ENCODE measurements at places on chromosomes 2 and 18.
A peak's percentile ranks its signal among the peaks of the same experiment; 100 is the strongest.

DNA sequence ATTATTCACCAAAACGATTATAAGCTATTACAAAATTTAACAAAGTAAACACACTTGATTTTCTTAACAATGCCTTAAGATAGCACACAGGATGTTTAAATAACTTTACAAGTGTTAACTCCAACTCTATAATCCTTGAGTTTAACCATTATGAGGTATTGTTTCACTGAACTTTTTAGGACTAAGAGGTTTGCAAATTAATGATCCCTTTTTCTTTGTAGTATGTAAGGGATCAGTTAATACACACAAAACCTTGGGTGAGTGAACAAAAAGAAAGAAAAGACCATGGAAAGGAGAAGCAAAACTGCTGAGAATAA, 21.5 kb upstream of the TFPI start:
- DNase-seq = no peak

GRCh38 chr2:44560941-44561340, 199.2 kb downstream of the CAMKMT start:
- no peak for DNase-seq

- DNase-seq = no peak
Measured at GRCh38 chr2:200302940-200303727, 3.4 kb upstream of the SPATS2L start.

DNA sequence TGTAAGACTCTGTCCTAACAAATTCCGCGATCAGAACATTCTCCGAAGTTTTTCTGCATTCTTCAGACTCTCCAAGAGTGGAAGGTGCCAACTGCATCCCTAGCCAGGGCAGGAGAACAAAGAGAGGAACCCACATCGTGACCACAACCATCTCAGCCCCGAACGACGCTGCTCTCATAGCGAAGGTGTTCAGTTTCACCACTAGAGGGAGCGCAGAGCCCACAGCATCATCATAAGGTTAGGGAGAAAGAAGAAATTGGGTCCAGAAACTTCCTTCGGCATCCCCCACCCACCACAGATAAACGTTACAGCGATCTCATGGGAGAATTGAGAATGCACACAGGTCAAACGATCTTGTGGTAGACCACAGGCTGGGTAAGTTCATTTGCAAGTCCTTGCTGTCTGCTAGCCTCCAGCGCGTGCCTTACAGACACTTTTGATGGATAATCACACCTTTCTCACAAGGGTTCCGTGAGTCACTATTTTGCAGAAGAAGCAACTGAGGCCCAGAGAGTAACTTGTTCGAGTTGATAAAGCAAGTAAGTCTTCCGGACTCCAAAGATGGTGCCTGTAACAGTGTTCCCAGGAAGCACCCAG, 53.7 kb upstream of the ARL4C start:
- DNase-seq = peak; percentile 70

GRCh38 chr18:671405-671804, 14.0 kb downstream of the TYMS start:
- DNase-seq = no peak

DNA sequence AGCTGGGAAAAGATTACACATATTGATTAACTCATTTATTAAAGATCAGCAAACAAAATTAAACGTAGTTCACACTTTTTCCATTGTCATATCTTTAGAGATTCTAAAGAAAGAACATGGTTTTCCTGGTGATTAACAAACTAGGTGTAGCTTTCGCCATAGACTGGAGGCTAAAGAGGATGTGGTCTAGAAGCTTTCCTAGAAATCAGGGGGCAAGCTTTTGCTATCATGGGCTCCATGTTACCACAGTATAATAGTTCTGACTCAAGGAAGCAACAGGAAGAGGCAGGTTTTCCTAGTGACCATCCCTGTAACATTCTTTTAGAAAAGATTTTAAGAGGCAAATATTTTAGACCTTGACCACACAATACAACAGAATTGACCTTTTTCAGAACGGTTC, 232.7 kb downstream of the METTL4 start:
- DNase-seq = no peak

DNA sequence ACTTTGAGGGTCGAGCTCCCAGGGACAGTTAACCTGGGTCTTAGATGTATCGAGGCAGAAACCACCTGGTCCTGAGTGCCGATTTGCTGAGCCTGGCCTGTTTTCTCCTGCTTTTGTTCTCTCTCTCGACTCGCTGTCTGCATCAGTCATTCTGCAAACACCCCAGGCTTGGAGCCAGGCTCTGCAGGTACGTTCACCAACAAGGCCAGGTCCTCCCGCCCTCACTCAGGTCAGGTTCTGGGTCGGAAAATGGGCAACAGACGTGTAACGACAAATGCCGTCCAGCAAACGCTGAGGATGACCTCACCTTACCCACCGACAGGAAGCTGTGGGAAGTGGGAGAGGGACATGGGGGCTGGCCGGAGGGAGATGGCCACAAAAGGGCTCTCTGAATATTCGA, 57.7 kb upstream of the PXDN start:
- DNase-seq = no peak

GRCh38 chr18:30487962-30488361, 554.6 kb downstream of the DSC3 start:
- DNase-seq = no peak

GRCh38 chr2:46717344-46718121, 198.1 kb downstream of the MCFD2 start:
- DNase-seq = no peak

DNA sequence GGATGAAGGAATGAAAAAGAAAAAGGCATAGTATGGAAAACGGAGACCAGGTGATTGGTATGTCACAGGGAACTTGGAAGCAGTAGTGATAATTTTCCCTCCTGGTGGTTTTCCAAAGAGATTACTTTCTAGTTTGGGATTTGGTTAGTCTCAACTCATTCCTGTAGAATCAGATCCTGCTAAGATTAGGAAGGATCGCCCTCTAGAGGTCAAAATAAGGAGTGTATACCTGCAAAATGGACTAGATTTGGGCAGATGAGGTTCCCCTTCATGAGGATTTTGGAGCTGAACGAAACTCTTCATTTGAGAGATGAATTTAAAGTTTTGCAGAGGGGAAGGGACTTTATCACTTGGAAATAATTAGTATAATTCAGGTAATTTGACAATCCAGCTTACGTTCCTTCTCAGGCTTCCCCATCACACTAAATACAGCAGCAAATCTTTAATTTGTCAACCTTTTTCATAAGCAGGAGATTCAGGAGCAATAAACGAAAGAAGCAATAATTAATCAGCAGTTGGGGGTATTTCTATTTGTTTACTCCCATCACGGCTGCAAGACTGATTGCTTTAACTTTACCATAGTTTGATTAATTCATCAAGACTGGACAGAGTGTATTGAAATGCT, 65.2 kb downstream of the CCDC195 start:
- peak; percentile 70 for DNase-seq

DNA sequence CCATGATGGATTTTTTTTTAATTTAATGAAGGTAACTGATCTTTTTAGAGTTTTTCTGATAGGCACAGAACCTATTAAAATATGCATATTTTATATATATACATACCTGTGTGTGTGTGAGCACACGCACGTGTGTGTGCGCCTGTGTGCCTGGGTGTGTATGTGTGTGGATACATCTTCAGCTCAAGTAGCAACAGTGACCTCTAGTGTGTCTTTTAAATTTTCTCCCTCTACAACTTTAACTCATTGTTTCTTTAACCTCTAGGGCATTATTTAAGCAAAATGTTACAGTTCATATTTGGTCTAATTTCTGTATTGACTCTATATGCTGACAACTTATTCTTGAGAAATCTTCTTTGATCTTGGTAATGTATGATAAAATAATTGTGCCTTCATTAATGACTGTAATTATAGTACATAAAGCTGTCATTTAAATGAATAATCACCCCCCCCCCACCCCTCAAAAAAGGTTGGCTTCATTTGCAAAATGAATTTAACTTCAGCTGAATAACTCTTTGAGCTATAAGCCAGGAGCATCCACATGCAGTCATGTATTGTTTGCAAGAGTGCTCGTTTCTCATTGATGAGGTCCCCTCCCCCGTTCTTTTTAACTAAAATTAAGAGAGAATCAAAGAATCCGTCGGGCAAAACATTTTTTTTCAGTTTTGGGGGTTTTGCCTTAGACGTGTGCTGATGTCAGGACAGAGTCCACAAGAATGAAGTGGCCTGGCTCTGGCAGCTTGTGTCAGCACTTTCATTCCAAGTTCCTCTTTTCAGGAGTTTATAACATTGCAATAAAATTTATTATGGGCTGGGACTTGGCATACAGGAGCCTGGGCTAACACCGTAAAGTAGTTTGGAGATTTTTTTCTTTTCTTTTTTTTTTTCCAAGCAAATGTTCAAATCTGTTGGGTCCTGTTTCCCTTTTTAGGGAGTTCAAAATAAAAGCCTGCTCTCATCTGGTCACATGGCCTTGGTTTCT, 80.0 kb downstream of the ETAA1 start:
- DNase-seq = no peak

DNA sequence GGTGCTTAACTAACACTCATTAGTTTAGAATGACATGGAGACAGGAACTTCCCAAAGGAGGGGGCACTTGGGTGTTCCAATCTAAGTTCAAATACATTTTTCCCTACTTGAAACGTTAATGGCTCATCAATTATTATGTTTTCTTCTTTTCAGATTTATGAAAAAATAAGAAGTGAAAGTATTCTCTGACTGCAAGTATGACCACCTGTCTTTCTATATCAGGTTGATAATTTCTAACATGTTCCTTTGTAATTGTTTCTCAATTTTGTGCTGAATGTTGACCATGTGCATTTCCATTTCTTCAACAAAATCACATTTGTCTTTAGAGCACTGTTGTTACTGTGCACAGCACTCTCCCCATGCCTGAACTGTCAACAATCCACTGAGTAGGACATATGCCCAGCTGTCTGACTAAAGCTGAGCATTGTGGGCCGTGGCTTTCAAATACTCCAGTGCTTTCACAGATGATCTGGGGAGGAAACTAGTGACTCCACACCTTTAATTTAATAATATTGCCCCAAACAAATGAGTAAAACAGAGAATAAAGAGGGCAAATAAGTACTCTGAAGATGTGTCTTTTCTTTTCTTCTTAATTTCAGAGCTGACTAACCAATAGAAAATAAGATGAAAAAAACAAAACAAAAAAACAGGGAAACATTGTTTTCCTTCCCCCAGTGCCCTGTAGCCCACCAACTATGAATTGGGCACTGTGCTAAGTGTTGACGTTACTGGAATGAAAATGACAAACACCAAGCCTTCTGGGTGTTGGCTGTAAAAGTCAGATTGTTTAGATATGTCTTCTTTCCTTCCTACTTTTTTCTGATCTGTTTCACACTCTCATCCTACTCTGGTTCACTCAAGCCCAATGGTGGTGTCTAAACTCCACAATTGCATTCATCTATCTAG, 16.0 kb downstream of the LANCL1 start:
- no peak for DNase-seq

DNA sequence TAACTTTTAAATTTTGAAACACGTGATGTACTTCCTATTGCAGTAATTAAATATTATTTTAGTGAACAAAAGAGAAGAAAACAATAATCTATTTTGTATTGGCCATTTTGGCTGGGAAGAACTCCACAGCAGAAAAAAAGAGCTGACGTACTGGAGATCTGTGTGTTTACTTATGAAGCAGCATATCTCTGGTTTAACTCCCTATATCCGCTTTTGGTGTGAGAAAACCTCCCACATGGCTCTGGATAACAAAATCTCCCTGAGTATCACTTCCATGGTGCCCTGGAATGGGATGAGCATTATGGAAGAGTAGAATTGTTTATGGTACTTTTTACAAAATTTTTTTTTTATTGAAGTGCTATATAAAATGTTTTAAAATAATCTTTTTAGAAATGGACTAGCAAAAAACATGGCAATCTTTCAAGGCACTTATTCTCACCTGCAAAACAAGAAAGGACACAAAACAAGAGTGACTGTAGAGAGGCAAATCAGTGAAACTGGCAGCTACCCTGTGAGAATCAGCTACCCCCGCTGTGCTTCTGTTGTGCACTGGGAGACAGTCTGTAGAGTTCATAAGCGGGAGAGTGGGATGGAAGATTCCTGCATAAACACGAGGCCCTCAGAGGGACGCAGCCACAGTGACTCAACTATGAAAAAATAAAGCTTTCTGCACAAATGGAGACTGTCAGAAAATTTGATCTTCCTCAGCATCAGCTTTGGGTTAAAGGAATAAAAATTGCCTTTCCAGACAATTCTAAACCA, 762.2 kb upstream of the HS6ST1 start:
- no peak for DNase-seq

- no peak for DNase-seq
Measured at GRCh38 chr2:23666980-23667357, 260.0 kb downstream of the ATAD2B start.

GRCh38 chr2:170643346-170643745, 71.8 kb upstream of the SP5 start:
- no peak for DNase-seq

GRCh38 chr2:558879-559278, 118.3 kb downstream of the TMEM18 start:
- no peak for DNase-seq

DNA sequence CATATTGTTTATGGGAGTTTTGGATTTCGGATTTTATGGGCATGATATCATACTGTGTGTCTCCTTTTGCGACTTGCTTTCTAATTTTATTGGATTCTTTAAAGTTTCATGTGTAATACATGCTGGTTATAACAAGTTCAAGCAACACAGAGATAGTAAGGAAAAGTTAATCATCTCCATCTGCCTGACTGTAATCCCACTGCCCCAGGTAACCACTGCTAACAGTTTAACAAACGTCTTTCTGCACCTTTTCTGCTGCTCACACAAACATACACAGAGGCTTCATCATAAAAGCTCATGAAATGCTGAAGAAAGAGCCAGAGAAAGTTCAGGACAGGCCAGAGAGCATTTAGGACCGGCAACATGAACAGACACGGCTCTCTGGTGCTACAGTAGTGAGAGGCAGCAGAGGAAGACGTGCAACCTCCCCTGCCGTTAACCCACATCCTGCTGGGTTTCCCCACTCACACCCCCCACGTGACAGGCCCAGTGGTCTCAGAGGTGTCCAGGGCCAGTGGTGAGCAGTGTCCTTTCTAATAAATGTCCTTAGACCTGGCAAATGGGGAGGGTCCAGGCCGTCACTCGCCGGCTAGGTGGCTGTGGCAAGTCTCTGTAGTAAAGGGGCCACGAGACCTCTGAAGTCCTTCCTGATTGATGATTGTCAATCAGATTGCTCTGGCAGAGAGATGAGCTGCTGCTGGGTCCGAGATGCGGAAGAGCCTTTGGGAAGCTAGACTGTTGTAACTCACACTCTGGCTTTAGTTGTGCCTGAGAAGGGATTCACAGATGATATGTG, 43.0 kb upstream of the SLC1A4 start:
- peak; percentile 60 for DNase-seq

GRCh38 chr18:21496277-21496835, 104.1 kb downstream of the ESCO1 start:
- DNase-seq = no peak

DNA sequence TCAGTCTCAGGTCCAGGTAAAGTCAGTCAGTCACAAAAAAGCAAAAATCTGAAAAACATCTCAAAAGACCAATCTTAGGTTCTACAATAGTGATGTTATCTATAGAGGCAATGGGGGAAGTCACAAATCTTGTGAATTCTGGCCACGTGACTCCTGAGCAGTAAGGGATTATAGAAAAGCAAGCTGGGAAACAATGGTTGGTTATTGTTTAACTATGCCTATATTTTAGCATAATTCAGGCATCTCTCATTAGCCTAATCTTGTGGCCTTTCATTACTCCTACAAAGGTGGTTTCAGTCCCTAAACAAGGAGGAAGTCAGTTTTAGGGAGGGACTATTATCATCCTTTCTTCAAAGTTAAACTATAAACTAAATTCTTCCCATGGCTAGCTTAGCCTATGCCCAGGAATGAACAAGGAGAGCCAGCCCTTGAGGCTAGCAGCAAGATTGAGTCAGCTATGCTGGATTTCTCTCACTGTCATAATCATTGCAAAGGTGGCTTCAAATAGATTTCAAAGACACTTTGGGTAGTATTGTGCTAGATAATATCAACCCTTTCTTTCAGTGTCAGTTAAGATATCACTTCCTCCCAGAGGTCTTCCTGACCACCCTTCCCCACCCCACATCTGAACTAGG, 56.4 kb upstream of the ITGA6 start:
- no peak for DNase-seq
